ENCODE measurements at places on chromosomes 7 and 10. TPM values are rescaled to one million over a fixed set of nuclear protein-coding genes. Genes with fewer than 3 reads are reported as not detected.

- DNase-seq, result no peak
Measured at GRCh38 chr7:84372712-84373111, 178.1 kb upstream of the SEMA3A start.

- no peak for DNase-seq
Measured at GRCh38 chr10:116636976-116637375, 16.2 kb downstream of the PNLIPRP2 start.

DNA sequence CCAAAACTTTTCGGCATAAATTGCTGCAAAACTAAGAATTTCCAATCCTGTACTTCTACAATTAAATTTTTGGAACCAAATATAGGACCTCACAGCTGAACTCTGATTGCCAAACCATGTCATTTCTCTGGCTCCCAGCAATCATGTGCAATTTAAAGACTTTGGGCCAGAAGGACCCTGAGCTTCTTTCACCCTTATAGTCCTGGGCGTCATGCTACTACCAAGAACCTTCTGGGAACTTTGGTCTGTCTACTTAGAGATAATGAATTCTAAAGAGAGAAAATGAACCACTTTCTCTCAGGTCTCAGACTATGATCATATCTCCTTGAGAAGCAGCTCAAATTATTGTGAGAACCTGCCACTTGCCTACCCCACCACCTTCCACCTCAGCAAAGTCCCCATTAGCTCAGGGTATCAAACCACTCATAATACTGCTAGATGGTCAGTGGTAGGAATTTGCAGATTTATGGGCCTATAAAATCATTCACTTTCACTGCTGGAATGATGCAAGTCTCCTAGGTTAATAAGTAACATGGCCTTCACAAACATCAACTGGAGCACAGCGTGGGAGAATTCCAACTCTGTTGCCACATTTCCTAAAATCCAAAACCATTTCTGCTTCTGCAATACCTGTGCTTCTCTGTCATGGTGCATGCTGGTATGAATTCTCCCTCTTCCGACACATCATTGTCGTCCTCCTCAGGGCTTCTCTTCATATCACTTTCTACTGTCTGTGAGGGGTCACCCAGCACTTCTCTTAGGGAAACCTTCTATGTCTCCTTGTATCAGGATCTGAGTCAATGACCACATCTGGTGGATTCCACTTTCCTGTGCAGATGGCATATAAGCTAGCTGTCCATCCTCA lies 6.6 kb upstream of the WDR91 start:
- no peak for DNase-seq

- no peak for DNase-seq
Measured at GRCh38 chr10:79433324-79434222, 11.9 kb downstream of the ZCCHC24 start.

DNA sequence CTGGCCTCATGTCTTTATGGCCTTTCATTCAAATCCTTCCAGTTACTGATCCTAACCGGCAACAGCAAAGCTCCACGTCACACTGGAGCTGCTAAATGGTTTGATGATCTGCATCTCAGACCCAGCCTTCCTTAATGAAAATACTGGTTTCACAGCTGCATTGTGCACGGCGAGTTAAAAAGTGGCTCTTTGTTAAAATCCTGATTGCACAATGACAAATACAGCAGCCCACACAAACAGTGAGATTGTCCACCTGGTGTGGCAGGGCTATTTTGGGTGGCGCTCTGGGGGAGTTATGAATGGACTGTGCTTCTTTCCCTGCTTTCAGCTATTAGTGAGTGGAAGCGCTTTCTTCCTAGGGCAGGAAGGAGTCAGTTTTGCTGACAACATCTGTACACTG lies 63.4 kb upstream of the C1QL3 start:
- no peak for DNase-seq

GRCh38 chr10:29372920-29373319 lies 84.0 kb downstream of the LYZL1 start:
- DNase-seq, result no peak

- DNase-seq, result no peak
Measured at GRCh38 chr7:135239263-135239662, 5.6 kb downstream of the STRA8 start.

DNA sequence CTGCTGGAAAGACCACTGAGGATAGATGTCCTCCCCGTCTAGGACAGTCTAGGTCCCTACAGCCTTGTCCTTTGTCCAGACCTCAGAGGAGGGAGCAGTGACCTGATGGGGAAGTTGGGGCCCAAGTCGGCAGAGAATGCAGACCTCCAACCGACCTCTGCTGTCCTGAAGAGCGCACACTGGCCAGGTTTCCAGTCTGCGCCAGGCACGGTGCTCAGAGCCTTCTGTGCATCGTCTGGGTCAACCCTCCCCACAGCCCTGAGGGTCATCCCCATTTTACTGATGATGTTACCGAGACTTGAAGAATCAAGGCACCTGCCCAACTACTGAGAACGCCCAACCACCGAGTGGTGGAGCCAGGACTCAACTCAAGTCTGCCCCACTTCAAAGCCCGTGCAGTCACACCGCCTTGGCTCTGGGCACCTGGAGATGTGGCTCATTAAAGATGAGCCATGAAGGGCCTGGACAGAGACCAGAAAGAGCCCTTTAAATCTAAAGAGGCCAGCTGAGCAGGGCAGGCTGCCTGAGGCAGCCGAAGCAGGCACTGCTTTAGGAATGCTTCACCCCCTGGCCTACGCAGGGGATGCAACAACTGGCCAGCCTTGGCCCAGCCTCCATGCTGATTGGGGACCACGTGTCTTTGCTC lies 4.4 kb downstream of the ITPRIP start:
- DNase-seq, result no peak

DNA sequence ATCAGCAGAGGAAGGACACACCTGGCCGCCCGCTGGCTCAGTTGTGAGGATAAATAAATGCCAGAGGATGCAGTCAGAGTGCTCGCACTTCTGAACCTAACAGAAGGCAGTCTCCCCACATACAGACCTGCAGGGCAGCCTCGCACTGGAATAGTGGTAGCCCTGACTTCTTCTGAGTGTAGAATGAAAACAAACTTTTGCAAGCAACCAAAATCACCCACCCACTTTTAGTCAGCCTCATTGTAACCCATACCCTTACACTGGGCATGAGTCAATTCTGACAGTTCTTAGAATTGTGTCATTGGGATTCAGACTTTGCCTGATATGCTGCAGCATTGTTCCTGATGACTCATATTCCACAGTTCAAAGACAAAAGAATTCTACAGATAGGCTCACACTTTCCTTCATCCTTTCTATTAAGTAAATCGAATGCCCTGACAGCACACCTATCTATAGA lies 167.0 kb upstream of the CDK1 start:
- DNase-seq, result no peak

- DNase-seq, result no peak
Measured at GRCh38 chr10:128632694-128633093, 506.5 kb upstream of the MKI67 start.

GRCh38 chr10:54749623-54750022 lies 51.4 kb downstream of the PCDH15 start:
- DNase-seq, result no peak

DNA sequence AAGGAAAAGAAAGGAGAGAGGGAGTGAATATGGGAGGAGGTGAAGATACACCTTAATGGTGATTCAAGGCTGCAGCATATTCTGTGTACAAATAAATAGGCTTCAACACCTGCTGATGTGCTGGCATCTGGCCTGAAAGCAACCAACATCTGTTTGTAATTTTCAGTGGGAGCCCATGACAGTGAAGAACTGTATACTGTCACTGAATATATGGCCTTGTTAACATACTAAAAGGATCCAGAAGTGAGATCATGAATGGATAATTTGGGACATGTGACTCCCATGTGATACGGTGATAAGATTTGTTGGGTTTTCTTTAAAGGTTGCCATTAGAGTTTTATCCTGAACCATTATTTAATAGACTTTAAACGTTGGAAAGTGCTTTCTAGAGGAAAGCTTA lies 459.3 kb downstream of the CNTNAP2 start:
- DNase-seq, result no peak

DNA sequence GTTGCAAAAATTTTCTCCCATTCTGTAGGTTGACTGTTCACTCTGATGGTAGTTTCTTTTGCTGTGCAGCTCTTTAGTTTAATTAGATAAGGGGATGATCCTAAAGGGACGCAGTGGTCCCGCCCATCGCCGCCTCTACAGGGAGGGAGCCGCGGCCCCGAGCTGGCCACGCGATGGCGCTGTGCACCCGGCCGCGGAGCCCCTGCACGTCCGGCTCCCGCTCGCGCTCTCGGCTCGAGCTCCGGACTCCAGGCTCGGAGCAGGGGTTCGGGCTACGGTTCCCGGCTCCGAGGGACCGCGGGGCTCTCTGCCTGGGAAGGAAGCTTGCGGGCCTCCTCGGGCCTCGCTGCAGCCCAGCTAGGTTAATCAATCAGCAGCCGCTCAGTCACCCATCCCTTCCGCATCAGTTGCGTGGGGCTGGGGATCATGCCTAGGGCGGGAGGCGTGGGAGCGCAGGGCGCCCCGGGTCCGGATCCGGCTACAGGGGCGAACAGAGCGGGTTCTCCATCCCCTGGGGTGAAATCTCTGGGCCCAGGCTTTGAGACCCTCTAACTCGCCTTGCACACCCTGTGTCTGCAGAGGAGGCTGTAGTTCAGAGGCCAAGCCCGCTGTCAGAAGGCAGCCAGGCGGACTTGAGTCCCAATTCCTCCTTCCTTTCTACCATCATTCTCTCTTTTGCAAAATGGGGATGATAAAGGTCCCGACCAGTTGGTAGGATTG lies 97.9 kb downstream of the WDR11 start:
- DNase-seq, result no peak

GRCh38 chr10:113997428-113997827 lies 46.2 kb upstream of the ADRB1 start:
- no peak for DNase-seq

- no peak for DNase-seq
Measured at GRCh38 chr7:47239034-47239433, 342.9 kb downstream of the TNS3 start.

GRCh38 chr7:156147756-156148504 lies 335.7 kb upstream of the SHH start:
- no peak for DNase-seq

GRCh38 chr7:81937091-81937490 lies 167.2 kb upstream of the HGF start:
- DNase-seq, result no peak

DNA sequence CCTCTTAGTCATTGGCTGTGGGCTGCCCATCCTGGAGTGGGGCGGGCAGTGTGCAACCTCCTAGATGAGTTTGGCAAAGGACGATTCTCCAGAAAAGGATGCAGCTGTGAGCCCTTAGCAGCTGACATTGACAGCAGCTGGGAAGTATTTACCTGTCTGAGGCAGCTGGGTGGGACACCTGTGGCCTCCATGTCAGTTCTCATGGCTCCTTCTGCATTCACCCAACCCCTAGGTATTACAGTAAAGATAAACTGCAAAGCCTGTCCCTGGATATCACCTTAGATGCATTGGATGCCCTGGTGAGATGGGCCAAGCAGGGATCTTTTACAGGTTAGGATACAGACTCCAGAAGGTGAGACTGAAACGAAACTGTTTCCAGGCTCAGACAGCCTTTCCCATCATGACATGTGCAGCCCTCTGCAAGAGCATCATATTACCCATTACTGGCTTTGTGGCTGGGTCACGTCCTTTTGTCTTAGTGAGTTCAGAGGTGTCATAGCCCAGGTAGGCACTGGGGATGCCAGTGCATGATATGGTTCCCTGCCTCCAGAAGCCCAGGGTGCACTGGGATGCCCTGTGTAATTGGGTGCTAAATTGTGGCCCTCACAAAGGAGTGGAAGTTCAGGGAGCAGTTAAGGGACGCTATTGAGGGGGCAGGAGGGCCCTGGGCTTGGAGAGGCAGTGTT lies 28.9 kb downstream of the MINDY4 start:
- DNase-seq, result no peak

DNA sequence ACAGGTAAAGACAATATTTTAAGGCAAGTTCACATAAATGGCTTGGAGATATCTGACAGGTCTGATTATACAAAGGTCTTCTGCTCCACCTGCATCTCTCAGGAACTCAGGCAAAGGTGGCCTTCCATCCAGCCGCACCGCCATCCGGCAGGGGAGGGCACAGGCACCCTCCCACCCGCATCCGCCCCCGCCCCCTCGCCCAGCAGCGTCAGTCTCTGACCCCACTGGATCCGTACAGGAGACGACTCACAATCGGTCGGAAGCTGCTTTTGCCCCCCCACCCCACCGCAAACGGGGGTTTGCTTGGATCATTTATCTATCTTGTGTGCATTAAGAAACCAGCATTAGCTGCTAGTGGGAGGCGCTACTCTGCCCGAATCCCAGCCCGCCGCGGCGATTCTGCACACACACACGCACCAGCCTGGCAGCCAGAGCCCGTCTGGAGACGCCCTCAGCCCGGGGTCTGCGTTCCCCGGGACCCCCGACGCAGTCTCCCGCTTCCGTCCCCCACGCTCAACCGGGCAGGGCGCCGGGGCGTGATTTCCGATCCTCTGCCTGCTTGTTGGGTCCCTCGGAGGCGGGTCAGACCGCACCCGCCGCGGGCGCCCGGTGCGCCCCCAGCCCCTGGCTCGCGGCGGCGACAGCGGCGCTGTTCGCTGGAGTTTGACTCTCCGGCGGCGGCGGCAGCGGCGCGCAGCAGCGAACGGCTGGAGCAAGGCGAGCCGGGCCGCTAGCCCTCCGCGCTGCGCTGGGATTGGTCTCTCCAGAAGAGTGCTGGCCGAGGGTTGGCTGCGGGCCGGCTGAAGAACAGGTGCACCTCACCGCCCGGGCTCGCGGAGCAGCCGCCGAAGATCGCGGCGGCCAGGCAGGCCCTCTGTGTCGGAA lies 820 bp upstream of the NRG3 start:
- no peak for DNase-seq

DNA sequence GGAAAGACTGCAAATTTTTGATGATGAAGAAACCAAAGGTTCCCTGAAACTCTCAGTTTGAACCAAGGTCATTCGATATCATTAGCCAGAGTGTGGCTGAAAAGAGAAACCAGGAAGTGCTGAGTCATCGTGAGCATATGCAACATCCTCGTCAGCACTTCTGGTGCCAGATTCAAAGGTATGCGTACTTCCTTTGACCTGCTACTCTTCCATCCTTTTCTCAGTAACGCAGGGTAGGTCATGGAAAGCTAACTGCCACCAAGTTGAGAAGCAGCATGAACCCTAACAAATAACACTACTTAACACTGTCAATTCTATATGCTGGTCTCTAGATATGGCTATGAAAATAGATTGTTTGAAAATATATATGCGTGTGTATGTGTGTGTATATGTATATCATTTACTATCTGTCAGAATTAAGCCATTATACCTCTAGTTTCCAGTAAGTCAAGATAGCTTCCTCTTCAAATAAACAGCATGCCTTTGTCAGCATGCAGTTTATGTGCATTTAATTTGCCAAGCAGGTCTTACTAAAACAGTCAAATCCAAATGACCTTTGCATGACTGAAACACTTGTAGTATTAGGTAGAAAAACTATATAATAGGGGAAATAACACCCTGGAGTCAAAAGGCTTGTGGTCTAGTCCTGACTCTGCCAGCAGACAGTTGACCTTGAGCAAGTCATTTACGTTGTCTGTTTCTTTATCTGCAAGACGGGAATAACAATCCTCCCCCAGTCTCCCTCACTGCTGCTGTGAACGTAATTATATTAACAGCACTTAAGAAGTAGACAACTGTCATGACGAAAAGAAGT lies 26.4 kb downstream of the CDK6 start:
- peak; percentile 31 for DNase-seq

GRCh38 chr7:36526863-36527548 lies 137.3 kb downstream of the ANLN start:
- DNase-seq, result no peak

TECPR1 gene
- 17.8 TPM for total RNA-seq

OPN1SW gene
- not detected for total RNA-seq

RPA3 gene
- 17.2 TPM for total RNA-seq

KLF14 gene
- total RNA-seq, result under 0.01 TPM

Data from esophagus squamous epithelium (tissue), 5 donors.